Hepatocyte (in vitro differentiated cells): ENCODE measurements at places on chromosomes 5 and 9.
A peak's percentile ranks its signal among the peaks of the same experiment; 100 is the strongest.

DNA sequence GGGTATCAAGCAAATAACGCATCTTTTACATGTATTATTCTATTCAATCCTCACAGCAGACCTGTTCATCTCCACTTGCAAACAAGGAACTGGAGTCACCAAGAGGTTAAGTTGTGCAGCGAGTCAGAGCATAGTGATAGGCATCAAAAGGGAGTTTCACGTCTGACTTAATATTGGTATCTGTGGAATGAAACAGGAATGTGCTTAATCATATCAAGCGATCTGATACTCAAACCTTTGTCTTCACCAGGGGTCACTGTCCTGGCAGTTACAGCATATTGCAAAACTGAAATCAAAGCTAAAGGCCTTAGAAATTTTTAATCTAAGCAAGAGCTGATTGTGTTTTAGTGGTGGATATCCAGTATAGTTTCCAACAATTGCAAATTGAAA is 271.6 kb downstream of the PLK2 start:
- DNase-seq: peak; percentile 8

DNA sequence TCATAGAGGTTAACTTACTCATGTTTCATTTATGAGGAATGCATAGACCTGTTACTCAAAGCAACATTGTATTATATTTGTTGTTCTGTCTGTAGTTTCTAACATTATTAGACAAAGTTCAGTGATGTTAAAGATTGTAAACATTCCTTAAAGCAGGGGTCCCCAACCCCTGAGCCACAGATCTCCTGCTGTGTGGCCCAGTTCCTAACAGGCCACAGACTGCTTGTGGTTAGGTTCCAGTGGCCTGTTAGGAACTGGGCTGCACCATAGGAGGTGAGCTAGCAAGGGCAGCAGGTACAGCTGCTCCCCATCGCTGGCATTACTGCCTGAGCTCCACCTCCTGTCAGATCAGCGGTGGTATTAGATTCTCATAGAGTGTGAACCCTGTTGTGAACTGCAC is 181.1 kb downstream of the KDM4C start:
- DNase-seq: no peak

DNA sequence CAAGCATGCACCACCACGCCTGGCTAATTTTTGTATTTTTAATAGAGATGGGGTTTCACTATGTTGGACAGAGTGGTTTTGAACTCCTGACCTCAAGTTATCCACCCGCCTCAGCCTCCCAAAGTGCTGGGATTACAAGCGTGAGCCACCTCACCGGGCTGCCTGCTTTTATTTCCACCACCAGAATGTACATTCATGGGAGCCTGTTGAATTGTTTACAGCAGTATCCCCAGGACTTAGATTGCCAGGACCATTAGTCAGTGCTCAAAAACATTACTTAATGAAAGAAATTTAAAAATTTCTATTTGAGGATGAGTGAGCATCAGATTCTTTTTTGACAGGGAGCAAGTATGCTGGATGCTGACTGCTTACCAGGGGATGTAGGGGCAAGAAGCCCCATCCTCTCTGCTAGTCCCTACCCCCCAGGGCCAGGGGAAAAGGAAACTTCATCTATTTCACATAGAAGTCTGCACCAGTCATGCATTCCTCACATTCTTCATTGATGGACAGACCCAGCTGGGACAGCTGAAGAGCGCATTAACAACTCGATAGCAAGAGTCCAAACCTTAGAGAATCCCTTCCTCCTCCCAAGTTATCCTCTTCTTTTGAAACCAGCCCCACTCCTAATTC is 10.3 kb upstream of the RGMB start:
- DNase-seq: no peak

- DNase-seq: peak; percentile 35
Observed at GRCh38 chr9:2291980-2292704, 277.0 kb downstream of the SMARCA2 start.

DNA sequence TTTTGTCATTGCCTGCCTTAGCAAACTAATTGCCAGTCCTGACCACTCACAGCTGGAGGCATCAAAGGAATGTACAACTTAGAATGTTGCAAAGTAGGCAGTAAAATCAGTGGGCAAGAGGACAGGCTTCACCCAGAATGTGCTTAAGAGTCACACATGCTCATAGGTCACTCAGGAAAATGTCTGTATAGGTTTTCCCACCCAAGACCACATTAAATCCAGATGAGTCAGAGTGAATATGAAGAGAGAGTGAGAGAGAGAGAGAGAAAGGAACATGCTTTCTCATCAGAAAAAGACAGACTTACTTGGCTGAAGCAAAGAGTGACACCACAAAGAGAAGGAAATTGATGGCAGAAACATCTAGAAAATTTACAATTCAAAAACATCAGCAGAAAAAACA is 37.9 kb downstream of the PLEKHG4B start:
- no peak for DNase-seq

- DNase-seq: no peak
Observed at GRCh38 chr5:10838038-10838437, 77.0 kb upstream of the DAP start.

GRCh38 chr9:107952773-107953172 is 463.2 kb upstream of the KLF4 start:
- DNase-seq: no peak

GRCh38 chr9:116547729-116548426 is 139.2 kb upstream of the TRIM32 start:
- DNase-seq: peak; percentile 14

GRCh38 chr5:31680528-31680927 is 41.6 kb downstream of the PDZD2 start:
- no peak for DNase-seq

DNA sequence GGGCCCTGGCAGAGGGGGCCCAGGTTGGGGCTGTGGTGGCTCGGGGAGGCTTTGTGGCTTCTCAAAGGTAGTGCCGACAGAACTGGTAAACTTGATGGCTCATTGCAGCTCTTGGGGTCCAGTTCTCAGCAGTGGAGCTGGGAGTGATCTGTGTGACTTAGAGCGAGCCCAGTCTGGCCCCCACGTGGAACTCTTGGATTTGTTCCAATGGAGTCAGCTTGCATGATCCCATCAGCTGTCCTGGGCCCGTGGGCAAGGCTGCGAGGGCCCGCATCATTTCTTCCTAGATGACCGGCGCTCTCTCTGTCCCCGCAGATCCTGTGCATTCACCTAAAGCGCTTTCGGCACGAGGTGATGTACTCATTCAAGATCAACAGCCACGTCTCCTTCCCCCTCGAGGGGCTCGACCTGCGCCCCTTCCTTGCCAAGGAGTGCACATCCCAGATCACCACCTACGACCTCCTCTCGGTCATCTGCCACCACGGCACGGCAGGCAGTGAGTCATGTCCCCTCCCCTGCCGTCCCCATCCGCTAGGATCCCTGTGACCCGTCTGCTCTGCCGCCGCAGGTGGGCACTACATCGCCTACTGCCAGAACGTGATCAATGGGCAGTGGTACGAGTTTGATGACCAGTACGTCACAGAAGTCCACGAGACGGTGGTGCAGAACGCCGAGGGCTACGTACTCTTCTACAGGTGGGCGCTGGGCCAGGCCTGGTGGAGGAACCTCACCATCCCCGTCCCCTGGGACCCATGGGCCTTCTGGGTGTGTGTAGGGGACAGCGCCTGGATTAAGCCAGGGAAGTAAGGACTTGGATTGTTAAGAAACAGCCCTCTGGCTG is 39.2 kb downstream of the USP20 start:
- no peak for DNase-seq

DNA sequence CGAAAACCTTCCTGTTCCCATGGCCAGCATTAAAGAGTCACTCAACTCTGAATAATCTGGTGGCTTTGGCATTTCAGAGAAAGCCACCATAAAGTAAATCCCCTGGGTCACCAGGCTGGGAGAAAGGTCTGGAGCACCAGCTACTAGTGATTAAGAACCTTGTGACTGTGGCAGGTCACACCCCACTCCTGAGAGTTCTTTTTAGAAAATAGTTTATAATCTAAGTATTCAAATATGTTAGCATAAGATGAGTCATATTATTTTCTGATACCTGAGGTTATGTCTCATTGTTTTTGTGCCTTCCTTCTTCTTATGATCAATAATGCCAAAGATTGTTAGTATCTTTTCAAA is 351.7 kb downstream of the ARRDC3 start:
- peak; percentile 10 for DNase-seq

GRCh38 chr5:65480306-65480865 is 1.3 kb downstream of the ADAMTS6 start:
- DNase-seq: peak; percentile 75

DNA sequence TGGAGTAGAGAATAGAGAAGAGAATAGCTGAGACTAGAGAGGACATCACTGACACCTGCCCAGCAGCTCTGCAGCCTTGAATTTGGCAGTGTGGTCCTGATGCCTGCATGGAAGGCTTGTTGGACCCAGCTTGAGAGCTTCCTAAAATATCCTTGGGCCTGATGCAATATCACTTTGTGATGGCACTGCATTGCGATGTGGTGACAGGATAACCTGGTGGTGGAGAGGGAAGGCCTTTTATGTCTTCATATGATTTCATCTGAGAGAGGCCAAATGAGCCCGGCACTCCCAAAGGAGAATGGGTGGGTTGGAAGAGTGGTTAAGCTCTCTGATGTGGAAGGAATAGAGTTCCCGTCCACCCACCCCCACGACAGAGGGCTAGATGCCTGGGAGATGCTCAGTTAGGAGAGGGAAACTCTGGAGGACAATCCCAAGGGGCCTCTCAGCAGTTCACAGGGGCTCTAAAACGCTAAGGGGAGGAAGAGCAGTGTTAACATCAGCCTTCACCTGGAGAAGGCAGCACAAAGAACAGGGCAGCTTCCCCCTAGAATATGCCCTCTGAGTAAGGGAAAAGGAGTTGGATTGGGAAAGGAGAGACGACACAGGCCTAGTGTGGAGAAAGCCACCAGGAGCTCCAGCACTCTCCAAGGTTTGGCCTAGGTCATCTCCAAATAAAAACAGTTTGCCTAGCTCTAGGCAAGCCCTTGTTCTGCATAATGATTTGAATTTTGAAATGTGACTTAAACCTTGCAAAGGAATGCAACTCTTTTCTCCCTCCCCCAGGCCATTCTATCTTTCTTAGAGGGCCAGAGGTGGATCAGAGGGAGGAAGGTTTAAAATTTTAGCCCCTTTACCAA is 99.8 kb upstream of the SSBP2 start:
- no peak for DNase-seq

- DNase-seq: no peak
Observed at GRCh38 chr9:20212806-20213205, 409.5 kb downstream of the MLLT3 start.

DNA sequence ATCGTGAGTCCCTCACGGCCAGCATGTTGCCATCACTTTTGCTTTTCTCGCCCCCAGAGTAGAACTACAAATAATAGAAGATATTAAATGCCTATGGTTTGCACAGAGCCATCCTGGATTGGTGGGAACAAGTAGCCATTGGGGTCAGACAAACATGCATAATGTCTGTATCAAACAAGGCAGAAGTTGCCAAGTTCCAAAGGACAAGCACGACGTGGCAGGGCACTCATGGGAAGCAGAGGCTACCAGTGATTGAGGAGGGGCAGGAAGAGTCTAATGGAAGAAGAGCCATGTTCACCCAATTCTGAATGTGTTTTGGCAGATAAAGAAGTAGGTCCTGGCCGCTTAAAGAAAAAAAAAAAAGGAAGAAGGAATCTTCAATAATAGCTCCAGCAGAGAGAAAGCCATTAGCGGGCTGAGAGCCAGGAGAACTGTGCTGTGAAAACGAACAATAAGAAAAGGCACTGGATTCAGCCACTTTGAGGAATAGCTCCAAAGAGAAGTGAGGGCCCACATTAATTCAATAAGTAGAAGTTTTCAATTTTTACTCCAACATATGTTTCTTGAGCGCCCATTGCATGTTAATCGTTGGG is 153.7 kb upstream of the ADCY2 start:
- DNase-seq: no peak

DNA sequence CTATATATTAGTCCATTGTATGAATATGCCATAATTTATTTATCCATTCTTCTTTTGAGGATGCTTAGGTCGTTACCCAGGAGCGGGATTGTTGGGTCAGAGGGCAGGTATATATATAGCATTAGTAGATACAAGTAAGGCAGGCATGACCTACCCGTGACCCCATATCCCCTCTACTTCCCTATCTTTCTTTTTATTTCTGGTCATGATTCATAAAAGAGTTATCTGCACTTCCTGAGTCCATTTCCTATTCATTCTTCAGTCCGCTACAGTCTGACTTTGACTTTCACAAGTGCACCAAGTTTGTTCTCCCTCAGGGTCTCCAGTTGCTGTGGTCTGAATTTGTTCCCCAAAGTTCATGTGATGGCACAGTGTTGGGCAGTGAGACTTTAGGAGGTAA is 6.9 kb downstream of the RHOBTB3 start:
- DNase-seq: no peak

DNA sequence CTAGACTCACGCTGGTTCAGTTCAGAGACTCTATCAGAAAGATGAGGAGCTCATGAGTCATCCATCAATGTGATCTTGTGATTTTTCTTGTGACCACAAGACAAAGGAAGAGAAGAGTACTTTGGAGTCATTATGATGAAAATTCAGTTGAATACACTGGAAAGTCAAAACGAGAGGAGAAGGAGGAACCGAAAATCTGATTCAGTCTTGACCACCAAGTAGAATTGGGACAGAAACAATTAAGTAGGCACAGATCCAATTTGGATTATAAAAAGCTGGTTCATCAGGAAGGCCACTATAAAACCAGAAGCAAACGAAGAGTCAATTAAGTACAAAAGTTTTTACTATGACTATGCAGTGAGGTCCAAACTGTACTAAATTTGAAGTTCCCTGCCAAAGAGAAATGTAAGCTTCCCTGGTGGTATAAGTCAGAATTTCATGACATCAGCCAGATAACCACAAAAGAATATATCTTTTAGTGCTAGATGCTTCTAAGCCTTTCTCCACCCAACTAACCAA is 90.9 kb downstream of the THBS4 start:
- no peak for DNase-seq

GRCh38 chr9:120713257-120714087 is 798 bp downstream of the MEGF9 start:
- no peak for DNase-seq

- DNase-seq: no peak
Observed at GRCh38 chr9:133401588-133401987, 16.2 kb downstream of the REXO4 start.

DNA sequence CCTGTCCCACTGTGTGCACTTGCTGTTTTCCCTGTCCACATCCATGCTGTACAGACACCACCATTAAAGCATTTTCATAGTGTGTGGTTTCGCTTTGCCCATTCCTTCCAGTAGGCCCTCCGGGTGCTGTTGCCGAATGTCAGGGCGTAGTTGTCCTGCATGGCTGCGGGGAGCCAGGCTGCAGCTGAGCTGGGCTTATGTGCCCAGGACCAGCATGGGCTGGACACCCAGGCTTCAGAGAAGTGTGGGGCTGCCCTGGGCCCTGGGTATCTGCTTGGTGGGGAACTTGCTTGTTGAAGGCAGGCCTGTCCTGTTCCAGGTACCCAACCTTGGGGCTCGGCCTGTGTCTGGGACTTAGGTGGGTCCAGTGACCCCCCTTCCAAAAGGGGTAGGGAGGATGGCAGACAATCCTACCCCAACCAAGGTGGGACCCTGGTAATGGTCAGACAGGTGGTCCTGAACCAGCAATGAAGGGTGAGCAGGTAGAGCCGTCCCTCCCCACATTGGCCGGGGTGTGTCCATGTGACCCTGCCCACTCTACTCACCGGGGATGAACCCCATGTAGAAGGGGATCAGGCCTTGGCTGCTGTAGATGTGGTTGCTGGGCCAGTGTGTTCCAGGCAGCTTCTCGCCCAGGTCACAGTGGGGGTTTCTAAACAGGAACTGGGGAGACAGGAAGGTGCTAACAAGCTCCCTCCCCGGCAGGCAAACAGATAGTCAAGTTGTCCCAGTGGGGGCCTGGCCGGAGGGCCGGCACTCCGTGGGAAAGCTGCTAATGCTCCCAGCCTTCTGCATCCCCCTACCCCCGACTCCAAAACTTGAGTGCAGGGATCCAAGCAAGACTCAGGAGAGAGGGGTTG is 2.8 kb downstream of the TUBB4B start:
- DNase-seq: no peak
